ACHN (cell line): ENCODE measurements at places on chromosomes 1 and 21.
A peak's percentile ranks its signal among the peaks of the same experiment; 100 is the strongest.

DNA sequence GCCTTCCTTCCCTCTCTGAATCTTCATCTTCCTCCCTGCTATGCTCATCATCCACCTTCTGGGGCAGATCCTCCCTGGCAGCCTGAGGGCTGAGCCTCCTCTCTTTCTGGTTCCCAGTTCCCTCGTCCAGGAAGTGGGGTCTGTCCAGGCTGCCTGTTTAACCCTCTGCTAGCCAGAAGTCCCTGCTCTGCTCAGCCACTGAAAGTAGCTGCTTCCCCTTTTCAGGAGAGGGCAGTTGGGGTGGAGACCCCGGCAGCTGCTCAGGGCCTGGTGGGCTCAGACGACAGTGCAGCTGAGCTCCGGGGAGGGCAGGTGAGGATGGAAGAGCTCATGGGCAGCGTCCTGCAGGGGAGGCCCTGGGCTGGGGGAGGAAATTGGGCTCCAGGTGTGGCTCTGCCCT is 43.1 kb upstream of the ETV3 start:
- no peak for DNase-seq

DNA sequence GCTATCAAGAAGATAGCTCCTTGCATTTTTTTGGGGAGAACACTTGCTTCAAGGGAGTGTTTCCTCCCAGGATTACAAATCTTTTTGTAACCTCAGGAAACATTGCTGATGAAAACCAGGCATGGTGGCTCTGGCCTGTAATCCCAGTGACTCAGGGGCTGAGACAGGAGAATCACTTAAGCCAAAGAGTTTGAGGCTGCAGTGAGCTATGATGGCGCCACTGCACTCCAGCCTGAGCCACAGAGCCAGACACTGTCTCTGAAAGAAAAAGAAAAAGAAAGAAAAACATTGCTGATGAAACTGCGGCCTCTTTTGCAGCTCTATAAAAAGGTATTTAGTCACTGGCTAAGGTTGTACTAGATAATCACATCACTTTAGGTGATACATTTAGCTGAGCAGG is 7.3 kb downstream of the RNU1-2 start:
- peak; percentile 37 for DNase-seq

DNA sequence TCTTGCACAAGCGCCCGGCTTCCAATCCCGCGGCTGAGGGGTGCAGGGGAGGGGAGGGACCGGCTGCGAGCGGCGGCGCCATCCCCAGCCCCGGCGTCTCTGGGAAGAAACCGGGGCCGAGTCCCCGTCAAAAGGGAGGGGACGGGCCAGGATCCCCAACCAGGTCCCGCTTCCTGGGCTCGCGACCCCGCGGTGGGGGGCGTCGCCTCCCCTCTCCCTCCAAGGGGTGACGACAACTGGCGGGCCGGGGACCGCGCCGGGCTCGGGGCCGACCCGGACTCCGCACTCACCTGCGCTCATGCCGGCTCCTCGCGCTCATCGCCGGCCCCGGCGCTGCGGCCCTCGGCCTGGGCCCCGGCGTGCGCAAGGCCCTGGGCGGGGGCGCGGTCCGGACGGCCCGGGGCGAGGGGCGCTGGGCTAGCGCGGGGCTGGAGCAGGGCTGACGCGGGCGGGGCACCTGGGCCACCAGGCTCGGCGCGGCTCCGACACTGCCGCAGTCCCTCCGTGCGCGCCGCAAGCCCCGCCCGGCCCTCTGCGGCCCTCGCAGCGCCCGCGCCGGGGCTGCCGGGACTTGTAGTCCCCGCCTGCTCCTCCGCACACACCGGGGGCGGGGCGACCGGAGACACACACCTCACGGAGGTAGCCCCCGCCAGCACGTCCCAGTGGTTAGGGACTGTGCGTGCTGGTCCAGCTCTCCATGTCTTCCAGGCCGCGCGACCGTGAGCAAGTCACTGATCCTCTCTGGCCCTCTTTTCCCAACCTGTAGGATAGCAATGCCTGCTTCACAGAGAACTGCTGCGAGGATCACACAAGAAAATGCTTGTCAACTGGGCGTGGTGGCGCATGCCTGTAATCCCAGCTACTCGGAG is at the start of gene ATP13A2:
TSS of gene ATP13A2 (minus strand) at position 490 of the 869 bp plus-strand sequence. CDS start at position 300, 190 bp downstream.
- DNase-seq, result peak; percentile 74

DNA sequence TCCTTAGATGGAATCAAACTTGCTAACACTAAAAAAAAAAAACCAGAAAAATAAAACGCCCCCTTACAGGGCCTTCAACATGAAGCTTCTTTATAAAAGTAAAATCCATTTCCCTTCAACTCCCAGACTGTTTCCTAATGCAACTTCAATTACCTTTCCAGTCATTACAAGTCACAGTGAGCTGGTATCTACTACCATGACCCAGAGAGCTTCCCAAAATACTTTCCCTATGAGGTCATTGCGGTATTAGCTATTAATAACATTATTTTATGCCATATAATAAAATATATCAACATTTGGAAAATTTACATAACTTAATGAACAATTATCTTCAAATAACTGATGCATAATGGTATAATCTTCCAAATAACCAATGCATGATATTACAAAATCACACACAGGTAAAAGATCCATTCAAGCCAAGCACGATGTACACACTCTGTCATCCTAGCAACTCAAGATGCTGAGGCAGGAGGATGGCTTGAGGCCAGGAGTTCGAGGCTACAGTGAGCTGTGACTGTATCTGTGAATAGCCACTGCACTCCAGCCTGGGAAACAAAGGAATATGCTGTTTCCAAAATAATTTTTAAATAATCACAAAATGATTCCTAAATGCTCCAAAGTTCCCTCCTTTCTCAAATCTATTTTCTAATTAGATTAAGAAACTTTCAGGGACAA is 24.1 kb downstream of the EIF4G3 start:
- DNase-seq, result no peak
